ENCODE measurements at places on chromosomes 2 and 18. TPM values are rescaled to one million over a fixed set of nuclear protein-coding genes. Genes with fewer than 3 reads are reported as not detected.

- DNase-seq, result no peak
Observed at GRCh38 chr2:127594116-127594591, 51.8 kb upstream of the GPR17 start.

GRCh38 chr18:39453882-39454281 is 1888.3 kb upstream of the CELF4 start:
- DNase-seq, result no peak

DNA sequence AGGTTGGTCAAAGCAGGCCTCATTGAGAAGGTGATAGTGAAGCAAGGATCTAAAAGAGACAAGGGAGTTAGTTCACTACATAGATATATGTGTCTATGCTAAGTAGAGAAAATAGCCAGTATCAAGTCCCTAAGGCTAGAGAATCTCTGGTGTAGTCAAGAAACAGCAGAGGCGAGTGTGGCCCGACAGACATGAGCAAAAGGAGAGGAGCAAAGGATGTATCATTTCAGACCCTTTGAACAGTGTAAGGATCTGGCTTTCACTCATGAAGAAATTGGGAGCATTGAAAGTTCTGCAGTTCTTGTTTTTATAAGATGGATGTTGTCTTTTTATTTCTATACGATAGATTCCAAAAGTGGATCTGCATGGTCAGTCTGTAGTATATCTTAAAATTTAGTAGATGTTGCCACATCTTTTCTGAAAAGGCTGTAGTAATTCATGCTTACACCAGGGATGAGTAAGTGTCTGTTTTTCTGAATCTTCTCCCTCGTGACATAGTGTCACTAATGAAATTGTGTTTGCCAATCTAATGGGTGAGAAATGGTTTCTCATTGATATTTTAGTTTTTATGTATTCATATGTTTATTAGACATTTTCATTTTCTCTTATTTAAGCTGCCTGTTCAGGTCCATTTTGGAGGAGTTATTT is 18.8 kb downstream of the SP100 start:
- no peak for DNase-seq

GRCh38 chr2:61456070-61456745 is 14.7 kb downstream of the USP34 start:
- DNase-seq, result no peak

The FBXO41 gene
- 16.0 TPM for total RNA-seq

The CD207 gene
- total RNA-seq, result not detected

The RAB3GAP1 gene
- 36.2 TPM for total RNA-seq

- DNase-seq, result no peak
Observed at GRCh38 chr2:205745661-205746419, 63.5 kb downstream of the NRP2 start.

The IFT172 gene
- total RNA-seq, result 15.8 TPM

- DNase-seq, result no peak
Observed at GRCh38 chr2:191048073-191048472, 34.1 kb upstream of the STAT1 start.

The UNC80 gene
- total RNA-seq, result not detected

The UGT1A8 gene
- not detected for total RNA-seq

The CCT7 gene
- 503 TPM for total RNA-seq

The ACTG2 gene
- total RNA-seq, result 0.27 TPM

GRCh38 chr2:236171181-236171679 is 3.0 kb upstream of the GBX2 start:
- DNase-seq, result no peak

- DNase-seq, result no peak
Observed at GRCh38 chr18:12278215-12278671, 24.1 kb downstream of the CIDEA start.

DNA sequence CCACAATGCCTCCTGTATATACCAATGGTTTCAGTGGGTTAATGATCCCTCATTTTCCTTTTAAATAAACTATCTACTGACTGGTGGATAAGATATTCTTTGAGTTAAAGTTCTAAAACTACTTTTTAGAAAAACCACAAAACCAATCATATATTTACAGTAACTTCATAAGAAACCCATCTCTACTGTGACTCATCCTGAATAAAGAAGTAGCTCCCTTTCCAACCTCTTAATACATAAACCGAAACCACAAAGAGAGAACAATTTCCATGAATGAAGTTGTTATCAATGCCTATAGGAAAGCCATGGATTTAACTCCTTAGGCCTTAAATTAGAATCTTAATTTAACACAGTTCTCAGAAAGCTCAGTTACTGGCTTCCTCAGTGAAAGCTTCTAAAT is 227.0 kb upstream of the SMAD7 start:
- DNase-seq, result no peak

GRCh38 chr2:3464401-3465005 is 54.8 kb downstream of the ADI1 start:
- DNase-seq, result no peak

DNA sequence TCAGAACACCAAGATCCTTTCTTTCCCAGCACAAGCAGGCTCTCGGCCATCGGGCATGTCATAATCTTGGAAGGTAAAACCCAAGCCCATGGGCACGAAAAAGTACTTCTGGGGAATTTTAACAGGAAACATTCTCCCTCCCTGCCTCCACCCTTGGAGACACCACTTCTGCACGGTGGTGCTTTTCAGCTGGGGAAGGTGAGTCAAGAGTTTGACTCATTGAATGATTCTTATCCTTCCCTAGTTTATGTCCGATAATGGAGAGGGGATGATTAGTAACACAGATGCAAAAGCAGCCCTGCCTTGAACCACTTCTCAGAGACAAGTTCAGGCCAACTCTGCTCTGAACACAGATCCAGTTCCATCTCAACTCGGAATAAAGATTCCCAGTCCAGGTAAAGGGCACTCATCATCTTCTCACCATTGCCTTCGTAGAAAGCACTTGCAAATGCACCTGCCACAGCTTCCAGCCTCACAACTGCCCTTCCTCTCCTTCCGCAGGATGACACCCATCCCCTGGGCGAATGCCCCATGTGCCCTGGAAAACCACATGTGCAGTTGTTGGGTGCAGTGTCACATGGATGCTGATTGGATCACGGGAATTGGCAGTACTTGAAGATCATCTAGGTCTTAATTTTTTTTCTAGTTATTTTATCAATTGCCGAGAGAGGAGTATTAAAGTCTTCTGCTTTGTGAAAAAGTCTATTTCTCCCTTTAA is 136.2 kb downstream of the PXDN start:
- no peak for DNase-seq

GRCh38 chr2:130763405-130763804 is 8.1 kb downstream of the AMER3 start:
- no peak for DNase-seq

DNA sequence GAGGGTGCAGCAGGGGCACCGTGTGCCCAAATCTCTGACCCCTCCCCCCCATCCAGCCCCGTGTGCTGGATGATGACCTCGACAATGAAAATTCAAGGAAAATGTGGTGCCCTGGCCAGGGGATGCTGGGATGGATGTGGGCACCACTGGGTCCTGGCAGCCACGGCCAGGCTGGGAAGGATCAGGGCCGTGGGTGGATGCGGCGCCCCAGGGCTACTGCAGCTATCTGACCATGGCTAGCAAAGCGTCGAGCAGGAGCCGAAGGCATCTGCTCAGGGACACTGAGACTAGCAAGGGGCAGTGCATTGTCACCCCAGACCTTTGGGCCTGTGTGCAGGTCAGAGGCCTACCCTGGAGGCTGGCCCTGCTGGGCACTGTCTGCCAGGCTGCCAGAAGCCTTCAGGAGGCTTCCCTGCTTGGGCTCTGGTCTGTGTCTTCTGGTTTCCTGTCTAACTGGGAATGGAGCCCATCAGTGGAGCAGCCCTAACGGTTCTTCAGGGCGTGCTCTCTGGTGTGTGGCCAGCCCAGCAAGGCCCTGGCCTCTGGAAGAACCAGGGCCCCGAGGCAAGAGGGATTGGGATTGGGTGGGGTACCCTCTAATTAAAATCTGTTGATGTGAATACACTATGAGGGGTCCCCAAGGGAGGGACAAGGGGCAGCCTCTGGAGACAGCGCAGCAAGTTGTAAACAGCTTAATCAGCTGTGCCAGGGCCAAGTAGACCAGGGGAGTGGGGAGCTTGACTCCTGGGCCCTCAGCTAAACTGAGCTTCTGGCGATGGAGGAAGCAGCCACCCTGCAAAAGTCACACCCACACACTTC is 98.0 kb downstream of the STPG4 start:
- DNase-seq, result no peak

GRCh38 chr2:127024769-127025358 is 82.1 kb downstream of the BIN1 start:
- no peak for DNase-seq

The IL36RN gene
- total RNA-seq, result not detected

The HRH4 gene
- total RNA-seq, result not detected

The NOL4 gene
- total RNA-seq, result not detected

The HIBCH gene
- total RNA-seq, result 30.2 TPM

DNA sequence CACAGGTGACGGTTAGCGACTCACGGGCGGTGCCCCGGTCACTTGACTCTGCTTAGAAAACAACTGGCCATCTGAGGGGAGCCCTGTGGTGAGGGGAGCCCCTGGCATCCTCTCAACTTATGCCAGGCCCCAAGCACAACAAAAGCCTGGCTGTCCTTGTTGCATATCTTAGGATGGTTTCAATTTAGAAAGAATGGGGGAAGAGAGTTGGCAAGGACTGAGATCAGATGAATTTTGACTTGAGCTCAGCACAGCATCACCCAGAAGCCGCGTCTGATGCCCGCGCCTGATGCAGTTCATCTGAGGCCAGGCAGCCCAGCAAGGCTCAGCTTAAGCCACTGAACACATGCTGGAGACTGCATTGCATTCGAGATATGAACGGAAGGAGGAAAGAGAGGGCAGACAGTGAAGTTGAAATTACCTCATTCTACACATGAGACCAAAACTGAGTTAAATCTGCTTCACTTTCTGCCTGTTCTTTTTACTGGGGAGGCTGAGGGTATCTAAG is 36.8 kb downstream of the MYT1L start:
- no peak for DNase-seq

- DNase-seq, result no peak
Observed at GRCh38 chr2:51997571-51997970, 965.6 kb upstream of the NRXN1 start.

- DNase-seq, result no peak
Observed at GRCh38 chr2:105460048-105460732, 61.3 kb upstream of the FHL2 start.

DNA sequence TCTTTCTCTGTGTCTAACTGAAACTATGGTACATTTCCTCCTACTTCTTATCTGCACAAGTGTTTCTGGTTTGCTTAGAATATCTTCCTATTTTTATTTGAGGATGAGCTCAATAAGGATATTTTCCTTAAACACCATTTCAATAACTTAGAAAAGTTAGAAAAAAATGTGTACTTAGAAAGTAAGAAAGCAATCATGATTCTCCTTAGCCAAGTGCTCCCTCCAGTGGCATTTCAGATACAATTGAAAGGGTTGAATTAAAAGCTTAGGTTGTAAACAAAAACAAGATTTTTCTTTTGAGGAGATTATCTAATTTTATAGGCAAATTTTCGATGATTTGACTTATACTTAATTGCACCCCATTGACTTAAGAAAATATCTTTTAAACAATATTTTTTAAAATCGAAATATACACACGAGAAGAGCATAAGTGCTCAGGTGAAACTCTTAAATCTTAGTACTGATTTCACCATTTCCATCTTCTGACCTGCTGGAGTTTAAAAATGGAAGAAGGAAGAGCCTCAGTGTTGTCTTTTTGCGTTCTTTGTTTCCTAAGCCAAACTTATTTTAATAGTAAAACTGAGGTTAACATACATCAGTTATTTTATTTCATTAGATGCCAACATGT is 26.9 kb downstream of the C18orf63 start:
- DNase-seq, result peak; percentile 10

The CXCR1 gene
- not detected for total RNA-seq

The DAPL1 gene
- not detected for total RNA-seq

The CBLN2 gene
- not detected for total RNA-seq

The DPY30 gene
- total RNA-seq, result 66.8 TPM

DNA sequence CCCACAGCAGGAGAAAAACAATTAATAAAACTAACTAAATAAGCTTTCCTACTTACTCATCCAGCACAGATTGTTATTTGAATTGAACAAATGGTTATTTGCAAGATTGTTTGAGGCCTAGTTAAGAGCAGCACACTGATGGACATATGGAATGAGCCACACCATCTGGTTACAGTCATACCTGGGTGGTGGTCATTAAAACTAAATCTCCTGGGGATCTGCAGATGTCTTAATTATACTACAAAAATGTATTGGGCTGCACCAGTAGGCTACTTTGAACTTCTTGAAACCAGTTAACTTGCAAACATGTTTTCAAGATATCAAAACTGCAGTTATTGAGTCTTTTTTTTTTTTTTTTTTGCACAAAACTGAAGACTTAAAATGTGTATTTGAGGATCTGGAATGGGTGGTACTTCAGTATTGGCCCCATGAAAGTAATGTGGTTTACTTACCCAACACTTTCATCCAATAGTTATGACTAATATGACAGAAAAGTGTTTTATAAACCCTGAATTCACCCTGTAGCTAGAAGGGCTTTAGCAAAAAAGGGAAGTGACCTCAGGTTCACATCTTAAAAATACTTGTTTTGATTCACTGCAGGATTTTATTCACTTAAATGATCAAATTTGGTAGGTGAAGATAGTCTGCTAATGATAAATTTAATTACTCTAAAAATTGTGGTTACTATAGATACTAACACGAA is 10.8 kb downstream of the AGFG1 start:
- no peak for DNase-seq

GRCh38 chr2:51079945-51080344 is 48.0 kb upstream of the NRXN1 start:
- DNase-seq, result no peak

The RFTN2 gene
- total RNA-seq, result not detected

GRCh38 chr18:48342581-48342980 is 66.6 kb downstream of the ZBTB7C start:
- DNase-seq, result no peak

Data from activated naive CD4-positive, alpha-beta T cell treated with anti-CD3 and anti-CD28 coated beads, Interleukin-2, amount 50 U/mL, for 72 hours (primary cell).